ENCODE measurements at places on chromosomes 5 and 9.
A peak's percentile ranks its signal among the peaks of the same experiment; 100 is the strongest.

DNA sequence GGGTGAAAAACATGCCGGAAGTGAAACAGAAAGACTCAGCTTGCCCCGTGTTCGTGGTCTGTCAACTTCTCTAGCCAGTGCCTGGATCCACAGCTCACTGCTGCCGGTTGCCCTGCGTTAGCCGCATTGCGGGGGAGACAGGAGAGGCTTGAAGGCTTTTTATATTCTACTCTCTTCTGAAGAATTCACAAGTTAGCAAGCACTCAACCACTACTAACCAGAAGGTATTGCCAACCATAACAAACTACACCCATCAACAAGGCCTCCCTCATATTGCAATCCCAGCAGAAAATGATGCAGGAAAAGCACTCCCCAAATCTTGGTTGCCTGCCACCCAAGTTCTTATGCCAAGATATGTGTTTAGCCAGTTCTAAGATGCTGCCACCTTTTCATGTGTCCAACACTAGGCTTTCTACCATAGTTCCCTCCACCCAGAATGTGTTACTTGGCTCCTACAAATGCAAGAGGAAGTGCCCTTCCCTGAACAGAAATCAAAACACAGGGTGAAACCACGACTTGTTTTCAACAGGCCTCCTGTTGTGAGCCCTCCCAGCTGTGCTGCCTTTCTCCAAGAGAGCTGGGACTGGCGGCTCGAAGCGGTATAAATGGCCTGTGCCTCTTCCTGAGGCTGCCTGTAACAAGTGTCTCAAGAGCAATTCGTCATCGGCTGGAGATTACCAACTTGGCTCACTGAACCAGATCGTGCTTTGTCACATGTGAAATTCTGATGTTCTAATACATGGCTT, 129.0 kb downstream of the SNX18 start:
- DNase-seq, result no peak

DNA sequence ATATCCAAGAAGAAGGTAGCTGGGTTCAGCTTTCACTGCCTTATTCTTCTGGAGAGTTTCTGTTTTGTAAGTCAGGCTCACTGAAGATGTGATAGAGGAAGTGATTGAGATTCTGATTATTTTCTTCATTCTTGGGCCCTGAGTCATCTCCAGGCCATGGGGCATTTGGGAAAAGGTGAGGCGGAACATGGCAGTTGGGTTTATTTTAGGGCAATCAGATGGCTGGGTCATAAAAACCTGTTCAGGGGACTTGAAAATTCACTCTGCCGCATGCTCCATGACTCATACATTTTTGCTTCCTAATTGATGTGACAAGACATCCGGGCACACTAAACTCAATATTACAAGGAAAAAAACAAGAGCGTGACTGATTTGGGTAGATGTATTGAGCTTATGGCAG, 265.7 kb upstream of the KLF4 start:
- no peak for DNase-seq

GRCh38 chr9:116868201-116868600, 181.1 kb downstream of the TRIM32 start:
- no peak for DNase-seq

GRCh38 chr9:37917313-37917731, 13.4 kb upstream of the SLC25A51 start:
- no peak for DNase-seq

DNA sequence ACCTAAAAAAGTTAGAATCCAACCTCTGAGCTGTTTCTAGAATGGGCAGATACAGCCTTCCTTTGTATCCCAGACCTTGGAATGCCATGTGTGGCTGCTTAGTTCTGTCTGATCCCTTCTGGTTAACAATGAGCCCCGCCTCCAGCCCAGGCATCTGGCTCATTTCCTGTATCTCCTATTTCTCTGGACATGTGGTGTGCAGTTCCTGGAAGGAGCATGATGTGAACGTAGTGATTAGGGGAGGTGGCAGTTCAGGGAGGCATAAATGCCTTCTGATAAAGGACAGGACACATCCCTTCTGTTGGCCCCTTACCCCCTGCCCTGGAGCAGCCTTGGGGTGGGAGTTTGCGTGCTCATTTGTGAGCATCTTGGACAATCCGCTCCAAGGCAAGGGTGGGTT, 243.0 kb downstream of the ZSWIM6 start:
- DNase-seq, result no peak

DNA sequence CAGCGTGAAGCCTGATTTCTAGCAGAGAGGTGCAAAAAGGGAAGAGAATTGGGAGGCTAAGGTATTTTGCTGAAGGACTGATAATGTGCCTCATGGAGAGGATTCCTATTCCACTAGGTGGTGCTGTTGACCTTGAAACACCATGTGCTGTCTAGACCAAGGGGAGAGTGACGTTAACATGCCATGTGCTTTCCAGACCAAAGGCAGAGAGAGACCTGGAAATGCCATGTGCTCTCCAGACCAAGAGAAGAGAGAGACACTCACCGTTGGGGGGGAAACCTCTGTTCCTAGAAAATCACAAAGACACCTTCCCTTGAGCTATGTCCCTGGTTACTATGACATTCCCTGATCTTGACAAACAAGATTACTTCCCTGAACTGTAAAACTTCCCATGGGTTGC, 286.0 kb upstream of the TUSC1 start:
- peak; percentile 74 for DNase-seq

- DNase-seq, result no peak
These were observed 121.0 kb upstream of the PPP1R26 start for GRCh38 chr9:135358552-135358940.

- no peak for DNase-seq
These were observed 25.0 kb upstream of the CAST start for GRCh38 chr5:96637196-96637595.

DNA sequence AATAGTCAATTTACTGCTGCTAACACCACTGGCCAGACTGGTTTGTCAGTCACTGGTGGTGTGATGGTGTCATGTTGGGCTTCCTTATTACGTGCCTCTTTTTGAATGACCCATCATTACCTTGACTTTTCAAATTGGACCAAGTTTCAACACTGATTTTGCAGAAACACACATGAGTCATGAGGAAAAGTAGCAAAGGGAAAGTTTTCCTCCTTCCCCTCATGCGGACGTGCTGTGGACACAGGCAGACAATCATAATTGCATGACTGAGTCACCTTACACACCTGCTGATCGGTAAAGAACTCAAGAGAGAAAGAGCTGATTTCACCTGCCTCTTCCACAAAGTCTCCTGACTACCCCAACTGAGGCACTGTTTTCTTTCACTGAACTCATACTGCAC, 324.5 kb downstream of the ARRDC3 start:
- no peak for DNase-seq

DNA sequence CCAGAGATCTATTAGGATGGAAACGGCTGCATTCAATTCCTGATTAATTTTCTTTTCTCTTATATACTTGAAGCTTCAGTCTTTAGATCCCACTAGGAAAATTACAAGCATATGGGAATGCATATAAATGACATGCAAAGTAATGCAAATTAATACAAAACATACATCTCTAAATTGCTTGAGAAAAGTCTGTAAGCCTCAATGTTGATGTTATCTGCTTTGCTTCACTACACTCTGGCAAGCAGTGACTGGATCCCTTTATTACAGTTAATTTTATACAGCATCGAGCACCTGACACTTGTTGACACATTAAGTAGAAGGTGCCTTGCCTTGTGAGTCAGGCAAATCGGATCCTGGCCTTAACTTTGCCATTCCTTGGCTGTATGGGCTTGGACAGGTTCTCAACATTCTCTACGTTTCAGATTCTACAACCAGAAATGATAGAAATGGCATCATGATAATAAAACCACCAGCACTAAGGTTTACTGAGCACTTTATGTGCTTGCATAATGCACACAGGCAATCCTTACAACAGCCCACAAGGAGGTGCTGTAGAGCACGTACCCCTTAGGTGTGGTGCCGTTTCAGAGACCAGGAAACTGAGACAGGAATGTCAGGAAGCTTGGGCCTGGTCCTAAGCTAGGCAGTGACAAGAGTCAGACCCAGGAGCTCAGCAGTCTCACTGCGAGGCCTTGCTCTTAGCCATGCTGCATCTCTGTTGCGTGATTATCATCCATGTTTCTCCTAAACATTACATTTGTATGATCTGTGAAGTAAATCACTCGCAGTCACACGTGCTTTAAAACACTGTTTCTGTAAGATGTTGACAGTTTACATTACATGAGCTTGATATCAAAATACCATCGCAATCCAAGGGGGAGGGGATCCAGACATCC, 2.7 kb downstream of the GCNT4 start:
- DNase-seq, result peak; percentile 70

DNA sequence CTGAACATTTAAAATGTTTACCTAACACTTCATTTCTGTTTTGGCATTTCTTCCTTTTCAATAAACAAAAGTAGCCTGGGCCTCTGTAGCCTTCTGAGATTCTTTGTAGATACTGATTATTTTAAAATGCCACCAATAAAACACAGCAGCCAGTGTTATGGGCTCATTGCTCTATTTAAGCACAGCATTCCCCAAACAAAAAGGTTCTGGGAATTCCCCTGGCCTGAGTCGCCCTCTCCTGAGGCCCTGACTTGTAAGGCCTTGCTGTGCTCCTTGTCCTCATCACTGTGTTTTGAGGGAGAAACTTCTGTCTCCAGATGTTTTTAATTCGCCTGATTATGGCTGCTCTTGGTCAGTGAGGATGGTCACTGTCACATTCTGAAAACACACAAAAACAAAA, 33.0 kb upstream of the CTXN3 start:
- DNase-seq, result no peak

DNA sequence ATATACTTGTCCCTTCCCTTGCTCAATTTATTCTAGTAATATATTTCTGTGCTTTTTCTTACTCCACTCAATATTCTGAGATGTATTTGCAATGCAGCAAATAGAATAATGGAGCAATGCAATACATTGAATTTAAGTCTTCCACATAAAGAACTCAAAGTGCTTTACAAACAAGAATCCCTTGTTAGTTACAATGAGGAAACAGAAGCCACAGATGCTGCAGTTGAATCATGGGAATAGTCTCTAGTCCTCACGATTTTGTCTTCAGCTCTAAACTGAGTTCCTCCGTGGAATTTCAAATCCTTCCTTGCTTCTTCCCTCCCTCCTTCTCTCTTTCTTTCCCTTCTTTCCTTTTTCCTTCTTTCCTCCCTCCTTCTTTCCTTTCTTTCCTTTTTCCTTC, 12.5 kb upstream of the TAS2R1 start:
- no peak for DNase-seq

DNA sequence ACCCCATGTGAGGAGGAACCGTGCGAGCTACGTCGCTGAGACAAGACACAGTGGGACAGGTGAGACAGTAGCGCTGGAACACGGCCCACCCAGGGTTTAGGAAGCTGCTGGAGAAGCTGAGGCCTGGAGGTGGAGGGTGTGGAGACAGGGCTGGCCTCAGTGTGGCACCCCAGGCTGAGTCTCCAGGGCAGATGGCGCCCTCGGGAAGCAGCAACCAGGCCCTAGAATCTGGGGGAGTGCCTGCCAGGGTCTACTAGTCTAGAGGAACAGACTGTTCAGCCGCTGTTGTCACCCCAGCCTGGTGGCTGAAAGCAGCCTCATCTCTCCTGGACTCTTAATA, 4.6 kb upstream of the TERT start:
- DNase-seq, result no peak

DNA sequence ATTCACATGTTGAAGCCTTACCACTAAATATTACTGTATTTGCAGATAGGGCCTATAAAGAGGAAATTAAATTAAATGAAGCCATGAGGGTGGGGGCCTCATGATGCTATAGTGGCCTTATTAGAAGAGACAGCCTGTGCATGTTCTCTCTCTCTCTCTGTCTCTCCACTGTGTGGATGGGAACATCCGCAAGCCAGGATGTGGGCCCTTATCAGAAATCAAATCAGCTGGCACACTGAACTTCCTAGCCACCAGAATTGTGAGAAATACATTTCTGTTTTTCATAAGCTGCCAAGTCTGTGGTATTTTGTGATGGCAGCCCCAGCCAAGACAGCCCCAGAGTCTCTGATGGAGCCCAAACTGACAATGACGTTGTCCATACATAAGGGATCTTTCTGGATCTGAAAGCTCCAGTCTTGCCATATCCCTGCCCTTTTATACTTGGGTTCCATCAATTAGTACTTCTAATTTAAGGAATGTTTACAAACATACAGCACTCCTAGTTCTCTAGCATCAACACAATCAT, 300.5 kb upstream of the ATP10B start:
- no peak for DNase-seq

DNA sequence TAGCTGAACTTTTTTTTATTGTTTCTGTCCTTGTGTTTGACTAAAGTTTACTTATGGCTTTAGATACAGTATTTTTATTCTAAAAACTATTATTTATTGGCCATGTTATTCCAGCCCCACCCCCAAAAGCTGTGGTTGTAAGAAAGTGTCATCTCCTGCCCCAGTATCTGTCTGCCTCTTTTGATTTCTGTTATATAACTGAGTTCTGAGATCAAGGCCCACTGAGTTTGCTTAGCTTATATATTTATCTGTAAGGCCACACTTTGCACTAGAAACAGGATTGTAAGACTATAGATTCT, 116.8 kb upstream of the TNFAIP8 start:
- DNase-seq, result no peak

- DNase-seq, result no peak
These were observed 8.4 kb upstream of the ZNF354C start for GRCh38 chr5:179051784-179052183.

- no peak for DNase-seq
These were observed 21.1 kb upstream of the CDKN2AIPNL start for GRCh38 chr5:134432677-134433359.

GRCh38 chr9:87840134-87840533, 42.5 kb upstream of the SPATA31E1 start:
- no peak for DNase-seq

GRCh38 chr5:3604501-3604900, 8.9 kb downstream of the IRX1 start:
- DNase-seq, result no peak

GRCh38 chr5:65364907-65365306, 116.8 kb downstream of the ADAMTS6 start:
- no peak for DNase-seq

All from iPS DF 19.7 (cell line).